ENCODE measurements at places on chromosomes 5 and 9.

DNA sequence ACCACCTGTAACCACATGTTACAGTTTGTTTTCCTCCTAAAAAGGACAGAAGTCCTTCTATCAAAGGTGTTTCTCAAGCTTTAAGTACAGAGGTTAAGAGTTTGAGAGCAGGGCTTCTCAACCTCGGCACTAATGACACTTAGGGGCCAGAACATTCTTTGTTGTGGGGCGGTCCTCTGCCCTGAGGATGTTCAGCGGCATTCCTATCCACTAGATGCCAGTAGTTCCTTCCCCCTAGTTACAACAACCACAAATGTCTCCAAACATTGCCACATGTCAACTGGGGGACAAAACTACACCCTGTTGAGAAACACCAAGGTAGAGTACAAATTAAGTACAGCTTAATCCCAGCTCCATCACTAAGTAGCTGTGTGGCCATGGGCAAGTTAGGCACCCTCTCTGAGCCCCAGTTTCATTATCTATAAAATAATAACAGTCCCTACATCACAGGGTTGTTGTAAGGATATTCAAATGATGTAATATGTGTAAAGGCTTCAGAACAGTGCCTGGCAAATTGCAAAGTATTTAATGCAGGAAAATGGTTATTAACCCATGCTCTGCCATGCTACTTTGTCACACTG, 44.6 kb downstream of the PIP5K1B start:
- no peak for DNase-seq

DNA sequence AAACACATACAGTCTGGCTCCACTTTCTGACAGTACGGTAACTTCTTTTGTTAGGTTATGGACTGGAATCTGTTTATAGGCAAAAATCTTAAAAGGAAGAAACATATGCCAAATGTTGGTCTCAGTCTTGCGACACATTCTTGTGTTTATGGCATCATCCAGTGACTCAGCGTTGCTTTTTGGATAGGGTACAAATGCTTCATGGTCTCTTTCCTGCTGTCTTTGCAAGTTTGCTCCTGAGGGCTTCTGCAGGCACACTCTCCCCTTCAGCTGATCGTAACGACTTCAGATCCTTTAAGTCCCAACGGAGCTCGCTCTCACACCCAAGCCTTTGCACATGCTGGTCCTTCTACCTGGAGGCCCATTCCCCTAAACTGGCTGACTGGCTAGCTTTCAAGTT, 23.6 kb upstream of the TNFSF8 start:
- DNase-seq: peak; percentile 70

DNA sequence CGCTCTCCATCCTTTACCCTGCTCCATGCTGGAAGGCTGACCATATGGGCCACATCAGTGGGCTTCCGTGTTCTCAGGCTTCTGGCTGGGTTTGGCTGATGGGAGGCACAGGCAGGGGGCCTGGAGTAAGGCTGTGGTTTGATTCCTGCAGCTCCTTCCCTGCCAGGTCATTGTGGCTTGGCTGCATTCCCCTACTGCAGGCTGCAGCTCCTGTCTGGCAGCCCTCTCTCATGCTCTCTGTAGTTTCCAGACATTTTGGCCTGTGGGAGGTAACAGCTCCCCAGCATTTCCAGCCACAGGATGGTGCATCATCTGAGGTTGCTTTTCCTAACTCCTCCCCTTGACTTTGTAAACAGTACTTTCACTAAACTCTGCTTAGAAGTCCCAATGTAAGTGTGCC, 102.0 kb upstream of the PTPN3 start:
- peak; percentile 31 for DNase-seq

DNA sequence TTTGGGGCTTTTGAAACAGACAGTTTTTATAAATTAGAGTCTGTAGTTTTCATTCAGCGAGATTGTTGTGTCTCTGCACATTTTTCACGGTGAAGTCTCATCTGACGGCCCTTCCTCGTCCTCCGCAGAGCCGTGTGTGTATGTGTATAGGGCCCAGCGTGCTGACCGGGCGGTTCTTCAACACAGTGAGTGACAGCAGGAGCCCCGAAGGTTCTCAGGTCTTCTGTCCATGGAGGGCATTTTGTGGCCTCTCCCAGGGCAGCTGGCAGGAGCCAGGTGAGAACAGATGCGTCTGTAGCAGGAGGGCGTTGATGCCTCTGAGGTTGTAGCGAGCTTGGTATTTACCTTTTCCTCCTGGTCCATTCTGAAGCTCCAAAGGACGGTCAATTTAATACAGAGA, 116.0 kb upstream of the LPCAT1 start:
- no peak for DNase-seq

DNA sequence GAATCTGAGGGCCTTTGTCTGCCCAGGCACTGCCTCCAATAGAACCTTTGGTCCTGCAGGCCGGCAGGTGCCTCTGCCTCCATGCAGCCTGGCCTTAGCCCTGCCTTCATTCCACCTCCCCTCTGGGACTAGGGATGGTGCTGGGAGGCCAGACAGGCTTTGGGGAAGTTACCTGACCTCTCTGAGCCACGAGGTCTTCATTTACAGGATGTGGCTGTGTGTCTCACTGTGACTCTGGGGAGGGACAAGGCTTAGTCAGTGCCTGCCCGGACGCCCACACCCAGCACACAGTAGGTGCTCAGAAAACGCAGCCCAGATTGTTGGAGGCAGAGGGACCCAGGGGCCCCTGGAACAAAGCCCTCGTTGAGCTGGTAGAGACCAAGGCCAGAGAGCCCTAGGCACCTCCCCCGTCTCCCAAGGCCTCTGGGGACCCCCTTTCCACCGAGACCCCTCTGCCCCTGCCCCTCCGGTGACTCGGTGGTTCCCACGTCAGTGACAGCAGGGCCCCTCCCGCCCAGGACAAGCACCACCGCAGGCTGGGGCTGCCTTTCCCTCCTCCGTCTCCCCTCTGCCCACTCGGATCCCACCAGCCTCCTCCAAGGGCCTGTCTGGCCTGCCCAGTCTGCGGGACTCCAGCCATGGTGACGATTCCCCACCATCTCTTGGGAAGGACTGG, 46.9 kb upstream of the EGFL7 start:
- no peak for DNase-seq

DNA sequence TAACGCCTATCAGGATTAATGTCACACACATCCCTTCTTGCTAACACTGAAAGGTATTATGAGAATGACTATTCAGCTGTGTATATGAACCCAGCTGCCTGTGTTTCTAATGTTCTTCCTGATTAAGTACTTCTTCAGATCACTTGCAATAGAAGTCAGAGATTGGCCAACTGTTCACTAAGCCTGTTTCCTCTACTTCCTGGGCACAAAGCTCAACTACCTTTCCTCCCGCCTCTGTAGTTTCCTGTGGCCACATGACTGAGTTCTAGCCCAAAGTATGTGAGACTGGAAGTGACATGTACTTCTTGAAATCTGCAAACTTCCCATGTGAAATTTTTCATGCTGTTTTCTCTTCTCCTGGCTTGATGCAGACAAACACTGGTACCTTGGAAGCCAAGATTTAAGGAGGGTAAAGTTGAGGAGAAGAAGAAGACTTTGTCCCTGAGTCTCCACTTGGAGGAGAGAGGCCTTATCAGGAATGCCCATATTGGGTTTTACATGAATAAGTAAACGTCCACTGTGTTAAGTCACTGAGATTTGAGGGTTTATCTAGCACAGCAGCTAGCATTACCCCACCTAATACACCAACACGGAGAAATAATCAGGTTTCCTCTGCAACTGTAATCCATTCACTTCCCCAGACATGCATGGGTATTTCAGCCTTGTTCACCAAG, 58.6 kb downstream of the SLIT3 start:
- no peak for DNase-seq

GRCh38 chr9:128344931-128345605, 4.7 kb downstream of the SLC27A4 start:
- DNase-seq: no peak

DNA sequence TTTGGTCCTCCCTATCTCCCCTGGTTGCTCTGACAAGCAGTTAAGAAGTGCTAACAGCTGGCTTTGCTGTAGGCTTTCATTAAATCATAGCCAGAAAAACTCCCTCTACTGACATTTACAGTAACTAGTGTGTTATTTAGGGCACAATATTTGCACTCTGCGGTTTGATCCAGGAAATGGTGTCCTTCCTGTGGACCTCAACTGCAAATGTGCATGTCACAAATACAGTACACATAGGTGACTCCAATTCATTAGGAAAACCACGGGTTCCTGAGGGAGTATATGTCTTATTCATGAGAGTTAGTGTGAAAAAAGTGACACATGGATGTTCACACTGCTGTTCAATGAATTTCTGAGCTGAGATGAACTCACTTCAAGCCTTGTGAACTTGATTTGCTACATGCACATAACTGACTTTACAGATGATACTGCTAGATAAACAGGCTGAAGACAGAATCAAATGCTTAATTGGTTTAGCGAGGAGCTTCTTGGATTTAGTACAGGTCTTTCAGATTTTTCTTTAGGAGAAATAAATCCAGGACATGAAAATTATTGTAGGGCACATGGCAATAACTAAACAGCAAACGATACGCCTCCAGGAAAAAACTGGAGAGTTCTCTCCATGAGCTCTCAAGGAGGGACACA, 281.5 kb downstream of the EFNA5 start:
- peak; percentile 1 for DNase-seq

DNA sequence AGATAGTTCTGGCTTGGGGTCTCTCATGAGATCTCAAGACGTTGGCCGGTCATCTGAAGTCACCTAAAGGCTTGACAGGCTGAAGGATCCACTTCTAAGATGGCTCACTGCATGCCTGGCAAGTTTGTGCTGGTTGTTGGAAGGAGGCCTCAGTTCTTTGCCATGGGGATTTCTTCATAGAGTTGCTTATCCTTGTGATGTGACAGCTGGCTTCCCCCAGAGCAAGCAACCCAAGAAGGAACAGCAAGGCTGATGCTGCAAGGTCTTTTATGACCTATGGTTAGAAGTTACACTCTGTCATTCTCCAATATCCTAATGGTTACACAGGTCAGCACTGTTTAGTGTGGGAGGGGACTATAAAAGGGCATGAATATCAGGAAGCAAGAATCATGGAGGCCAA, 20.7 kb upstream of the GRPEL2 start:
- no peak for DNase-seq

All from HFFc6 (cell line).